ENCODE measurements at places on chromosomes 1 and 21. TPM values are rescaled to one million over a fixed set of nuclear protein-coding genes. Genes with fewer than 3 reads are reported as not detected.

Gene EPHA10
- not detected for total RNA-seq

Gene LDLRAP1
- total RNA-seq: 10.8 TPM

Gene A3GALT2
- total RNA-seq: not detected

Gene GIPC2
- 1.7 TPM for total RNA-seq

Gene CCDC185
- not detected for total RNA-seq

Gene CAMTA1
- 60.6 TPM for total RNA-seq

Gene RGS5
- total RNA-seq: 35.8 TPM

Gene PLEKHN1
- total RNA-seq: 6.3 TPM

Data from tongue (tissue), 3 donors.